ENCODE measurements at places on chromosomes 12 and 14.

- DNase-seq, result no peak
Observed at GRCh38 chr12:4141348-4142270, 132.0 kb upstream of the CCND2 start.

- DNase-seq, result no peak
Observed at GRCh38 chr12:105428793-105429395, 98.4 kb downstream of the C12orf75 start.

GRCh38 chr12:132289356-132290202 lies 39.8 kb downstream of the GALNT9 start:
- no peak for DNase-seq

GRCh38 chr12:44816446-44817017 lies 59.6 kb downstream of the NELL2 start:
- DNase-seq, result no peak

- DNase-seq, result no peak
Observed at GRCh38 chr12:51672334-51672733, 81.3 kb downstream of the SCN8A start.

DNA sequence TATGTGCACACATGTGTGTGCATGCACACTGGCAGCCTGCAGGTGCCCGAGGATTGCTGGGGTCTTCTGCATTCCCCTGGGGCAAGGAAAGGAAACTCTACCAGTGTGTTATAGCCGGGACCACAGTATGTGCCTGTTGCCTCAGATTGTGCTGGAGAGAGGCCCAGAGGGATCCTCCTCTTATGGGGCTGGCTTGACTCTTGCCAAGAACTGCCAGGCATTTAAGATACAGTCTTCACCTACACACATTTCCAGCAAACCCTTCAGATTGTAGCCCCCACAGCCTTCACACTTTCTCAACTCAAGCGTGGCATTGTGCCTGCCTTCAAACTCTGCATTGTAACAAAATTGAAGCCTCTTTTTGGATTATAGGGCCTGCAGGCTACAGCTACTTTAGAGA lies 176.7 kb upstream of the DYRK2 start:
- DNase-seq, result no peak

DNA sequence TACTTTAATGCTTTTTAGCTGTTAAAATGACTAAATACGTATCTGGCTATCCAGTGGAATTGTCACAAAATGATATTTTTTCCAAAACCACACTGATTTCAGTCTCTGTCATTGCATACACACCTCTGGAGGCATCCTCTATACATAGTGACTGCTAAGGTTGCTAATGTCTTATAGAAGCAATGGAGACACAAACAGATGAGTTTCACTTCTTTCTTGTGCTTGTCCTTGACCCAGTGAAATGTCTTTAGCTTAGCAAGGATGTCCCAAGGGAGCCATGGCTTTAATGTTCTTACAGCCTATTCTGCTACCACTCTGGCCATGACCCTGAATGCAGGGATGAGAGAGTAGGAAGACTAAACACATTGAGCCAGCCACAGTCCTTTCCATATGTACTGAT lies 90.3 kb downstream of the TPH2 start:
- no peak for DNase-seq

DNA sequence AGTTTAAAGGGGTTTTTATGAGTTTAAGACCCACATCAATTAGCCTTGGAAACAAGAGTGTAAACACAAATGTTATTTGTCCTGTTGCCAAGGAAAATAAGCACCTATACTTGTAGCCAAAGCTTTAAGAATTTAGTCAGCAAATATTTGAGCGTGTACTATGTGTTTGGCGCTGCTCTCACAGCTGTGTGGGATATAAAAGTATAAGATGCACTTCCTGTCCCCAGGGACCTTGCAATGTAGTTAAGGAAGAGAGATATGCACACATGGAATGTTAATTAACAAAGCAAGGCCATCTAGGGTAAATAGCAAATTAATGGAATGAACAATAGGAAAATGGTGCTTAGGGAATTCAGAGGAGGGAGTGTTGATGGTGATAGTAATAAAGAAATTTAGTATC lies 134.9 kb upstream of the SRRM4 start:
- no peak for DNase-seq

GRCh38 chr14:96390965-96391292 lies 999 bp upstream of the AK7 start:
- DNase-seq, result no peak

DNA sequence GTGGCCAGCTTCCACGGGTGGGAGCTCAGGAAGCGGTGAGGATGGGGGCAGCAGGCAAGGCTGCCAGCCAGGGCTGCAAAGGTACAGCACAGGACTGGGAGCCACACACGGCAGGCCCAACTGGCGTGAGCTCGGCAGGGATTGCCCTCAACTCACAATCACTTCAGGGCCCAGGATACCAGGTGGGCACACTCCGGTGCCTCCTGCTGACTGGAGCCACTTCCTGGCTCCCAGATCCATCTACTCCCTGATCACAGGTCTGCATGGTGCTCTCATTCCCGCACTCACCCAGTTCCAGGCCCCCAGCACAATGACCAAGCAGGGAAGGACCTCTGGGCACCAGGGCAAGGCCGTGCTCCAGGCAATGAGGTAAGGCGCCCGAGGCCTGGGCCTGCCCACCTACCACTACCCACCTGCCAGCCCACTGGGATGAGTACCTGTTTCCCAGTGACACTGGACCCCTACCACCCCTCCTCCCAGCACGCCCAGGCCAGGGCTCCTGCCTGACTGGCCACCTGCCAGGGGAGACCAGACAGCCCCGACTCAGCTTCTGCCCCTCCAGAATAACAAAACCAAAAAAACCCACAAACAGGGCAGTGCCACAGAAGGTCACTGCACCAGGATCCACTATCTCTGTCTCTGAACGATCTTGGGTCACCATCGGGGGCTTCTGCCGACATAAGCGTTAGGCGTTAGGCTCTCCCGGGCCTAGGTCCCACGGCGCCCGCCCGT lies 1.8 kb downstream of the JAG2 start:
- DNase-seq, result no peak

DNA sequence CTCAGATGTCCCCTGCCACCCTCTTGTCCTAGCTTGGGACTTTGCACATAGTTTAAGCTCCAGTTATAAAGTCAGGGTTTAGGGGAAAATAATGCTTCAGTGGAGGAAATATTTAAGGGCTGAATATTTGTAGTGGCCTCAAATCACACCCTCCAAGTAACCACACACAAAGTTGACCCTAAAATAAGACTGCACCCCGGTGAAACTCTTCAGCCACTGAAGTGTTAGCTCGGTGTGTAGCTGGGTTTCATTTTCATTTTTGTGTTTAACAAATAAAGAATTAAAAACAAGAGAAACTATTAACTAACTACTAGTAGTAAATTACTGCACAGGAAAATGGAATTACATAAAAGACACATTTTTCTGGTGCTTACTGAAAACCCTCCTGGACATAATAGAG lies 14.8 kb upstream of the BCL11B start:
- no peak for DNase-seq

DNA sequence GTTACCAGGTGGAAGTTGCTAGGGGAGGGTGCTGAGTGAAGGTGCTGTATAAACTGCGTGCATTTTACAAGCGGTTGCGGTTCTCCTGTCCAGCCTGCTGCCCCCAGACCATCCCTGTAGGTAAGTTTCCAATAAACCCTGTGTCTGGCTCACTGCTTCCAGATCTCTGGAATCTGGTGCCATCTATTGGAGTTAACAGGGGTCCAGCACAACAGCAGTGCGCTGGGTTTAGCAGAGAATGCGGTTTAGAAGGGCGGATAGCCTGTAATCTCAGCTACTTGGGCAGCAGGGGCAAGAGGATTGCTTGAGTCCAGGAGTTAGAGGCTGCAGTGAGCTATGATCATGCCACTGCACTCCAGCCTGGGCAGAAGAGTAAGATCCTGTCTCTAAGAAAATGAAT lies 4.9 kb downstream of the AACS start:
- DNase-seq, result no peak

DNA sequence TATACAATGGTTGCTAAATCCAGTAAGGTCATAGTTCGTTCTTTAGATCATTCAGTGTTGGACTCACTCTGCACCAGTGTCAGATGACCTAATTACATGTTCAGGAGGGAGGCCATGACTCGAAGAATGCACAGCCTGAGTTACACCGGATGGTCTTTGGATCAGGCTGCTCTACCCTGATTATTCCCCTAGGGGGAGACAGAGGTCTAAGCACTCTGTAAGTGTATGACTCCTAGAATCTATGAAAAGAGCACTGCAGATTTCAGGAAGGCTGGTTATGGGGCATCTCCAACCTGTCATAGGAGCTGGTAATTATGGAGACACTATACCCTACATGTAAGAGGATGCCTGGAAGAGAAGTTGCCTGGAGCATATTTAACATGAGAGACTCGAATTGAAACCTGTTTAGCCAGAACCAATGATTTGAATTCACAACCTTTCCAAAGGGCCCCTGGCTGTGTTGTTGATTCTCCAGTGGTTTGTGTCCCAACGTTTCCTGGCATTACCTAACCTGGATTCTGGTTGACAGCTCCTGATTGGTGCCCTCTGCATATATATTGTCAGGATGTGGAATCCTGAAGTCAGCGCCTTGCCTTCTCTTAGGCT lies at the start of gene MUCL1:
Gene MUCL1, plus strand, starts transcription at position 584 of the 606 bp plus-strand sequence. CDS start 67 bp downstream, outside the sequence.
- DNase-seq, result peak; percentile 22

DNA sequence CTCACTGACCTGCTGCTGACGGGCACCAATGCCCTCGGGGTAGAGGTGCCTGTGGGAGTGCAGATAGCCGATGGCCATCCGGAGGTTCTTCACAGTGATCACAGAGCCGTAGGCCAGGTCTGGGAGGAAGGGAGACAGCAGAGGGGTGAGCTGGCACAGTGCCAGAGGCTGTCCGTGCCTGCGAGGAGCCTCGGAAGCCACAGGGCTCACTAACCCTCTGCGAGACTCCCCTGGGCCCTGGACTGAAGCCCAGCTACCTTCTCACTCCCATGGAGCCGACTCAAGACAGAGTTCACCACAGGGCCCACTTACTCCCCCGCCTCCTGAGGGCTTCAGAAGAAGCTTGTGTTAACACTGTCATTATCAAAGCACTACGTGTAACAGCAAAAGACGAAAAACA lies 24.5 kb downstream of the POMT2 start:
- no peak for DNase-seq

DNA sequence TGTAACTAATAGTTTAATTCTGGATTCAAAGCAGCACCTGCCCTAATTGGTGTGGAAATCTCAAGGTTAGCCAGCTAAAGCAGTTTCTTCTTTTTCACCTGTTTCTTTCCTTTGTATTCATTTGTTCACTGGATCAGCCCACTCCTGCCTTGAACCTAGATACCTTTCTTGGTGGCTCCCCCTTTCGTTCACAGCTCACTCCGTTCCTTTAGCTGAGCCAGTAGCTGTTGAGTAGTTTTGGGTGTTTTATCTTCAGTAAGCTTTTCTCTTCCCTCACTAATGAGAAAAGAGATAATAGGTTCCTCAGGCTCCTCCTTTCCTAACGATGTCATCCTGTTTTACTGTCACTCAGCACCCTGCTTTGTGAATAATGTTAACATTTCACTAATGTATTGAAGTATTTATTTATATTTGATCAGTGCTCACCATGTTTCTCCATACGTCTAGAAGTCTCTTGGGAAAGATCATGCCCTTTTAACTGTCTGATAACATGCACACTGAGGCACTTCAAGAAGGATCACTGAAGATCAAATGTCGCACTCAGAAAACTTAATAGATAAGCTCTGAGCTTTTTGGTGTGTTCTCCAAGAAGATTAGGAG lies 121.1 kb downstream of the TGFB3 start:
- DNase-seq, result no peak

DNA sequence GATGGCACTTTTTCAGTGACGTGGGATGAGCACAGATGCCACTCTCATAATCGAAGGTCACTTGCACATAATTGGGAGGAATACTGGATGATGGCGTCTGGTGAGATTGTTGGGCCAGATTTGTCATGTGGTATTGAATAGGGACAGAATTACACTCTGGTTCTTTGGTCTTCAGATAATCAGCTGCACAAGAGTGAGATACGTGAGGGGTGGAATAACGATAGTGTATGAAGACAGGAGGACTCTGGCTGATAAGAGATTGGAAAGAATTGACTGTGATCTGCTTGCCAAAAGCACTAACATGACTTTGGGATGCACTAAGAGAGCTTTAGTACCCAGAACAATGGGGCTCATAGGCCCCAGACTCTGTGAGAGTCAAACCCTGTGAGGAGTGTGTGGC lies 7.0 kb upstream of the RABGGTA start:
- DNase-seq, result no peak

- DNase-seq, result no peak
Observed at GRCh38 chr12:92109613-92110012, 36.0 kb downstream of the BTG1 start.

DNA sequence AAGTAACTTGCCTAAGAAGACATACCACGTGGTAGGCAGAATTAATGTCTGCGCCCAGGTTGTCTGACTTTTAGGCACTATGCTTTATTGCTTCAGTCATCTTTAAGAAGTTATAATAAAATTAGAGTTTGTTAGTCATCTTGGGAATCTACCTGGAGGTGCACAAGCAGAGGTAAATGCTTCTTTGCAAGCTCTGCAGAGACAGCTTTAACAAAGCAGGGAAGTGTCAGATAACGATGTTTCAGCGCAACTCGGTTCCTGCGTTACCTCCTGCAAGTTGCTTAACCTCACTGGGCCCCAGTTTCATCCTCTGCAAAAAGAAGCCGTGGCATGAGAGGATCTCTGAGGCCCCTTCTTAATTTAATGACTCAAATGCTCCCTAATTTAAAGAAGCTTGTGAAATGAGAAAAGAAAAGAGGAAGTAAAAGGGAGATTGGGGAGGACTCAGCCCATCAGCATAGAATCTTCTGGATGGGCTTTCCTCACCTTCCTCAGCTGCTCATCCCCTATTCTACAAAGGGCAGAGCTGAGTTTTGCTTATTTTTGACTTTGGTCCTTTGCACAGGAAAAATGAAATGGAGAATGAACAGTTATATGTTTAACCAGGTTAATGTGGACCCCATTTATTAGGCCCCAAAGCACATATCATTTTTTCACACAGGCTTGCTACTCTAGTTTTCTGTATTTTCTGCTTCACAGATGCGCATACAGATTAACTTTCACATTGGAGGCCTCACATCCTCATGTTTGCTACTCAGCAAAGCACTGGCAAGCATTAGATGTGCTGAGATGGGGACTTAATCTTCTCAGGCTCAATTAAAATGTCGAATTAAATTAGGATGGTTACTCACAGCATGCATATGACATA lies 5.1 kb downstream of the ARHGDIB start:
- DNase-seq, result no peak

GRCh38 chr14:99132821-99133635 lies 139.0 kb downstream of the BCL11B start:
- DNase-seq, result no peak

GRCh38 chr14:67423424-67423823 lies 11.5 kb upstream of the PLEK2 start:
- DNase-seq, result no peak

- DNase-seq, result no peak
Observed at GRCh38 chr12:7719946-7720730, 8.9 kb downstream of the DPPA3 start.
